Activated CD8-positive, alpha-beta T cell treated with anti-CD3 and anti-CD28 coated beads for 36 hours (primary cell): ENCODE measurements at places on chromosomes 5 and 9.

GRCh38 chr5:128081111-128081851 is 2.3 kb upstream of the SLC12A2 start:
- no peak for DNase-seq

DNA sequence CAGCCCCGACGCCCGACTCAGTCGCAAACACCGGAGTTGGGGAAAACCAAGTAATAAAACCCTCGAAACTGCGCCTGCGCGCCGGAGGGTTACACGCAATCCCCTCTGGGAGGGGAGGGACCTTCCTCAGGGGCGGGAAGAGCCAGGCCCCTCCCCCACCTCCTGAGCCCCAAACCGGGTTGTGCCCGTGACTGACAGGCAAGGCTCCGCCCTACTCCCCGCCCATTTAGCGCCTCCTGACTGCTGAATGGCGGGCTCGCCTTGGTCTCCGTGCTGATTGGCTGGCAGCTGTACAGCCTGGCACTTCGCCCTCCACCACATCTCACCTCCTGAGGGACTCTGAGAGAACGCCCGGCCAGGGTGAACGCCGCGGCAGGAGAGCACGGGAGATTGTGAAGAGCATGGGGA is at the start of gene PRDM9:
Gene PRDM9, plus strand, starts transcription at position 332 of the 408 bp plus-strand sequence. CDS start 1,425 bp downstream, outside the sequence.
- DNase-seq = peak; percentile 1

GRCh38 chr9:91395553-91396471 is 27.8 kb downstream of the NFIL3 start:
- peak; percentile 45 for DNase-seq

GRCh38 chr5:77993141-77993854 is 217.2 kb upstream of the TBCA start:
- DNase-seq = no peak

- DNase-seq = peak; percentile 58
Observed at GRCh38 chr9:89606049-89606623, 1.3 kb downstream of the GADD45G start.

- DNase-seq = peak; percentile 40
Observed at GRCh38 chr9:121735065-121735792, 83.8 kb downstream of the DAB2IP start.

DNA sequence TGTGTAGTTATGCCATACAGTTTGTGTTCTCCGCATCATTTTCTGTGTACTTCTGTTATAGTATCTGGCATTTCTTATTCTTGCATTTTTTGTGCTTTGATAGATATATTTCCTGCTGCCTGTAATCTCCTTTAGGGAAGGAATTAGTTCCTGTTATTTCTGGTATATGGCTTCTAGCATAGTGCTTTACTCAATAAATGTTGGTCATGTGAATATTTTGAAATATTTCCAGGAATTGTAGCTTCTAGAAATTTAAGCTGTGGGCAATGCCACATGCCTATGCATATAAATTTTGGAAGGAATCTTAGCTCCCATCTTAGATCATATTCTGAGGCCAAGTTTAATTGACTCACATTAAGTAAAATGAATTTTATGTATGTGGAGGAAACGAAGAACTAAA is 11.5 kb upstream of the PRRC1 start:
- no peak for DNase-seq

DNA sequence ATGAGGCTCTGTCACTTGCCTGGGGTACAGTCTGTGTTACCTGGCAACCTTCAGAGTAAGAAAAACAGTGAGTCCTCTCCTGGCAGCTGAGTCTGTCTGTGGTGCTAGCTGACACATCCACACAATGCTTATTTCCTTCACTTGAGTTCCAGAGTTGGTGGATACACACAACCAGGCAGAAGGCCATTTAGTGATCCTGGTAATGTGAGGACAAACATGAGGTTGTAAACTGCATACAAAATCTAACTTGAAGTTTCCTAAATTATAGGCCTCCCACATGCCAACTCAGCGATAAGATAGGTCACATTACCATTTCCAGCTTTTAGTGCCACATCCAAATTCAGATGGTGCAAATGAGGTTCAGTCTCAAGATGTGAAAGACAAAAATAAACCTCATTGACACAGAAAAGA is 125.5 kb downstream of the DCP2 start:
- DNase-seq = no peak

DNA sequence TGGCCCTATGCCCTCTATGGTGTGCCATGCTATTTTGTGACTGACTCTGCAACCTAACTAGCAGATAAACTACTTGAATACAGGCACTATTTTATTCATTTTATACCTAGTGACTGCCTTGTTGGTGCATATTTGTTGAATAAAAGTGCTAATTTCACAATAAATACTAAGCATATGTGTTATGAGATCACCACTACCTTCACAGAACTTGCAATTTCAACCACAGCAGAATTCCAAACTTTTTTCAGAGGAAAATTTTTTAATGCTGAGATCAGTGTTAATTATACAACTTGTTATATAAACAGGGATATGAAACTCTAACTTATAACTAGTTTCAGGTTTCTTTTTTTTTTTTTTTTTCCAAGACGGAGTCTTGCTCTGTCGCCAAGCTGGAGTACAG is 94.8 kb downstream of the NR3C1 start:
- no peak for DNase-seq

DNA sequence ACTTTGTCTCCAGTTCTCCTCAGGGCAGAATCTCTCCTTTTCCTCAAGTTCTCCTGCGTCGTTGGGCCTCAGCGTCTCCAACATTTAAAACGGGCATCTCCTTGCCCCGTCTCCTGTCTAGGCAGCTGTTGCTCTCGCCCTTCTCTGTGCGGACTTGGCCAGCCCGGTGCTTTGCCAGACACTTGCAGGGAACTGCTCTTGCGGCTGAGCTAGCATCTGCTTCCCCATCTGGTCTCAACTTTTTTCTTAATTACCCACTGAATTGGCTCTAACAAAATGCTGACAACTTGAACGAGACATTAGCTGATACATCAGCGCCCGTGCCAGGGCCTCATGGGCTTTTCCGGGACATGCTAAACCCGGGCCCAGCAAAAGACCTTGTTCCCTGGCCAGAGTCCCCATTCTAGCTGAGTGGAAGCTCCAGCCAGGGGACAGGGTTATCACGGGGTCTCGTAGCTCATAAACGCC is 25.1 kb downstream of the ZNF618 start:
- no peak for DNase-seq

GRCh38 chr9:130486103-130486502 is 41.3 kb downstream of the ASS1 start:
- DNase-seq = no peak

DNA sequence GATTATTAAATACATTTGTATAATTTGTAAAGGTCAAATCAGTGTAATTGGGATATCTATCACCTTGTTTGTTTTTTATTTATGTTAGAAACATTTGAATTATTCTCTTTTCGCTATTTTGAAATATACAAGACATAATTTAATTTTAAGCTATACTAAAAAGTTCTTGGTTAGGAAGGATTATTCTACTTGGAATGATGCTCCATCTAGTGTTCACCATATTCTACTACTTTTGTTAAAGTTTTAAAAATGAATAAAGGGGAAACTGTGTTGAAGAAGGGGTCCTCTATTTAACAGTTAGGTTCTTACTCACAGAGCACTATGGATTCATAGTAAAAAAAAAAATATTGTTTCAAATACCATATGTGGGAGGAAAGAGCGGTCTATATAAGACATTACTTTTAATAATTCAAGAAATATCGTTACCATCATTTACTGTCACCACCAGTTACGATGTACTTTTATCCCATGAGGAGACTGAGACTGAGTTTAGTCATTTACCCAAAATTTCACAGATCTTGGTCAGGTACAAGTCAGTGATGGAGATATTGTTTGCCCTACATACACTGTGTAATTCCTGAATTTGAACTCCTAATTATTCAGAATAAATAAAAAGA is 6.3 kb upstream of the STOM start:
- no peak for DNase-seq

DNA sequence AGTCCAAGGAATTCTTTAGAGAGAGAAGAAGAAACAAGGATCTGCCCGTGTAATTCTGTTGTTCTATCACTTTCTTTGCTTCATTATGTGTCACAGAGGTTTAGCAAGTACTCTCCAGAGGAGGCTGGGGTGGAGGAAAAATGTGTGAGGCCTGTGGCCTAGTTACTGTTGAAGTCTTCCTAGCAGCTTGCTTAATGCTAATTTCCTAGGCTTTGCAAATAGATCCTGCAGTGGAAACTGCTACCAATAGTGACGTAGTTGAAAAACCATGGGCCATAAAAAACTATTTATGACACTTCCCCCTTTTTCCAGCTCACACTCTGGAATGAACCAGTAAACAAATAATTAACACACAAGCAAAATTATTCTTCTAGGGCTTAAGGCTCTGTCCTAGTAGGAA is 27.0 kb upstream of the C9orf72 start:
- no peak for DNase-seq

DNA sequence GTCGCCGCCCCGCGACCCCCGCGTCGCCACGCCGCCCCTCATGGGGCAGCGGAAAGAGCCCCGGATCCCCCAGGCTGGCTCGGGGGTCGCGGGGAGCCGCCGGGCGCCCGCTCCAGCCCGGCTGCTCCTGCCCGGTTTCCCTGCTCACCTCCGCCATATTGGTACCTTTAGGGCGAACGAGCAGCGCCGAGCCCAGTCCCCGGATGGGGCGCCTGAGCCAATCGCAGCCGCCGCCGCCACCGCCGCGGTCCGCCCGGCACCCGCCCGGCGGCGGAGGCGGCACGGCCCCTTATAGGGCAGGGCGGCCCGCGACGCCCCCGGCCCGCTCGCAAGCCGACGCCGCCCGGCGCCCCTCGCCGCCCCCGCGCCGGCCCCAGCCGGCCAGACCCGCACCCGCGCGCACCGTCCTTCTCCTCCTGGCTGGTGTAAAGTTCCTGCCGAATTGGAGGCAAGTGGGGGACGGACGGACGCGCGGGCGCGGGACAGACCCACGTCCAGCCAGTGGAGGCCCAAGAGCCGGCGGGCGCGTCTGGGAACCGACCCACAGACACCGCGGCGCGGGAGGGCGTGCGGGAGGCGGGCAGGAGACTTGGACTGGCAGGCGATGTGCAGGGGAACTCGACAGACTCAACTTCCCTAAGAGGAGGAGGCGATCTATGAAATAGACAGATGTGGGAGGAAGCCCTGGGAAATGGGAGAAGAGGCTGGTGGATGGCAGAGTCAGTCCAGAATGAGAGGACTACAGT is at the start of gene MIER3:
Gene MIER3, minus strand, starts transcription at position 178 of the 746 bp plus-strand sequence. Its CDS starts 21 bp downstream, at position 157.
- DNase-seq = peak; percentile 82

DNA sequence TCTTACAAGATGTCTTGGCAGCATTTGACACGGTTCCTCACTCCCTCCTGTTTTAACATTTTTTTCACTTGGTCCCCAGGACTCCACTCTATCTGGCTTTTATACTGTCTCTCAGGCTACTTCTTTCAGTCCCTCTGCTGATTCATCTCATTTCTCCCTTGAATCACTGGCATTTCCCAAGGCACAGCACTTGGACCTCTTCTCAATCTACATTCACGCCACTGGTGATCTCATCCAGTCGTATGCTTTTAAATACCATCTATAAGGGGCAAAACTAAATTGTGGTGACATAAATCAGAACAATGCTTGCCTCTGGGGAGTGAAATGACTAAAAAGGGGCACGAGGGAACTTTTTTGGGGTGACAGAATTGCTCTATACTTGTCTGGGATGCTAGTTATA is 47.1 kb downstream of the MAPKAP1 start:
- peak; percentile 40 for DNase-seq

GRCh38 chr9:86626802-86627201 is 272.6 kb upstream of the TUT7 start:
- no peak for DNase-seq

- no peak for DNase-seq
Observed at GRCh38 chr5:149274939-149275338, 3.3 kb downstream of the AFAP1L1 start.

GRCh38 chr9:136051453-136051836 is 43.6 kb downstream of the NACC2 start:
- no peak for DNase-seq

- no peak for DNase-seq
Observed at GRCh38 chr5:74083096-74083791, 457.2 kb downstream of the ARHGEF28 start.

DNA sequence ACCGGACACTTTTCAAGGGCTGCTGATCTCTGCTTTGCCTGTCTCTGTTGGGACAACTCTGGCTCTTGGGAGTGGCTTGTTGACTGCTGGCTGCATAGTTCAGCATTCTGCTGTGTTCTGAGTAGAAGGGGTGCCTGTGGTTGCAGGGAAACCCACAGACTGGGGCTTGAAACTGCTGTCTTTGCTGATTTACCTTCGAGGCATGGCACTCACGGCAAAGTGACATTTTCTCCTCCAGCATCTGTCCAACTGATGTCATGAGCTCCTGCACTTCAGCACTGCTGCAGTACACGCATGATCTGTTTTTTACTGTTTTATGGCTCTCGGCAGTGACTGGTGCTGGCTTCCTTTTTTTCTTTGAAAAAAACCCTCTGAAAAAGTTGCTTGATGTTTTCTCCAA is 69.2 kb downstream of the SPATA31D1 start:
- no peak for DNase-seq

DNA sequence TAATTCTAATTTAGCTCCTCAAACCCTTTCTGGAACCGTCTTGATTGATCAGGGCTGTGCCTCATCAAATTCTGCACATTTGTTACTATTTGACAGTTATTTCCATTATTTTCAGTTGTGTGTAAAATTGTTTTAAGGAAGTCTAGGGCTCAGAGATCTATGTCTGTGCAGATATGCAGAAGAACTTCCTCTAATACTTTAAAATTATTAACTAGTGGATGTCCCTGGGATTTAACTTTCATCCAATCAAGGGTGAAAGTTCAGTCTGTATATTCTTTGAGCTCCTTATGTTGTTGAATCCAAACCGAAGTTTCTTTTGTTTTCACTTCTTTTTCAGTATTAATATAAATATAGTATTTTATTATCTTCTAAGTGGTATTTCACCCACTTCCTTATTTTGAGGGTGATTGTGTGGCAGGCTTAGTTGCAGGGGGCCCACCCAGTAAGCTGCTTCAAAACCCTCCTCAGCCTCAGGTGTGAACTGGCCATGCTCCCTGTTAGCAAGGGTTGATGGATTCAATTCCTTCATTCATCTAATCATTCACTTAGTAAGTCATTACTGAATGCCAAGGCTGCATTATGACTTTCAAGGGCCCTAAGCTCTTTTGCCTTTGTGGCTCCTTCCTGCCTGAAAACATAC is 2.1 kb upstream of the CAMLG start:
- no peak for DNase-seq
